ENCODE measurements at places on chromosomes 1 and 21. TPM values are rescaled to one million over a fixed set of nuclear protein-coding genes. Genes with fewer than 3 reads are reported as not detected.

Gene PPIAL4G
- total RNA-seq = not detected

- no peak for DNase-seq
Observed at GRCh38 chr1:160818207-160818937, 22.4 kb downstream of the LY9 start.

GRCh38 chr1:51282605-51283004 lies 46.5 kb downstream of the RNF11 start:
- no peak for DNase-seq

DNA sequence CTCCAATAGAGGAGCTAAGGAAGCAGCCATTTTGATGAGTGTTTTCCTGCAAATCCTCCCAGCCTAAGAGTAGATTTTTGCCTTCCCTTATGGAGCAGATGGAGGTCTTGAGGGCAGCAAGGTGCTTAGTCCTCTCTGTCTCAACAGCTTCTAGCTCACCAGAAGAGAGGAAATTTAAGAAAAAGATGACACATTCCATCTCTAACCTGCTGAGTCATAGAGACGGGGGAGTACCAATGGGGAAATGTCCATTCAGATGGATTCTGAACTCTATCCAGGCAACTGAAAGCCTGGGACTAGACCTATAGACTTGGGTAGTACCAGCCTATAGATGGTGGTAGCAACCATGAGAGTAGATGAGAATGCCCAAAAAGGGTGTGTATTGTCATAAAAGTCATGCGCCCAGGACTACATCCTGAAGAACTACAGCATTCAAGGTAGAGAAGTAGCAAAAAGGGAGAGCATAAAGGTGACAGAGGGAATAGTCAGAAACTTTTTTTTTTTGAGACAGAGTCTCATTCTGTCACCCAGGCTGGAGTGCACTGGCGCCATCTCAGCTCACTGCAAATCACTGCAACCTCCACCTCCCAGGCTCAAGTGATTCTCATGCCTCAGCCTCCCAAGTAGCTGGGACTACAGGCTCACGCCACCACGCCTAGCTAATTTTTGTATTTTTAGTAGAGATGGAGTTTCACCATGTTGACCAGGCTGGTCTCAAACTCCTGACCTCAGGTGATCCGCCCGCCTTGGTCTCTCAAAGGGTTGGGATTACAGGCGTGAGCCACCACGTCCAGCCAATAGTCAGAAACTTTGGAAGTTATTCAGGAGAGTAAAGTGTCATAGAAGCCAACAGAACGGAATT lies 10.7 kb upstream of the ELOA start:
- no peak for DNase-seq

- DNase-seq = no peak
Observed at GRCh38 chr1:215416497-215416896, 150.6 kb upstream of the KCTD3 start.

GRCh38 chr1:12314333-12314903 lies 84.6 kb downstream of the VPS13D start:
- no peak for DNase-seq

DNA sequence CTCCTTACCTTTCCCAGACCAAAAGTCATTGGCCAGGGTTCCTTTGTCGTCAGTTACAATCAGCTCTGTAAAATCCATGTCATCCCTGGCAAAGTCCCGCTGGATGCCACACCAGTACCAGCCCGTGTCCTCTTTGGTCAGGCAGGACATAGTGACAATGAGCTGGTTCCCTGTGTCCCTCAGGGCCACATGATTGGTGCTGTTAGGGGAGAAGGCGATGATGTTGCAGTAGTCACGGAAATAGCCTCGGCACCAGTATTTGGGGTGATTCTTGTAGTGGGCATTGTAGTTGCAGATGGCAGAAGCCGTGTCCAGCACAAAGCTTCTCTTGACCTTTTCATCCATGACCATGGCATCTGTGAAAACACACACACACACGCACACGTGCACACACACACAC lies 14.8 kb downstream of the ADORA3 start:
- DNase-seq = no peak

GRCh38 chr1:201039418-201039817 lies 15.9 kb upstream of the KIF21B start:
- no peak for DNase-seq

All from left colon (tissue), 2 donors.